MV-4-11 (cell line): ENCODE measurements at places on chromosomes 16 and 17.
A peak's percentile ranks its signal among the peaks of the same experiment; 100 is the strongest.

DNA sequence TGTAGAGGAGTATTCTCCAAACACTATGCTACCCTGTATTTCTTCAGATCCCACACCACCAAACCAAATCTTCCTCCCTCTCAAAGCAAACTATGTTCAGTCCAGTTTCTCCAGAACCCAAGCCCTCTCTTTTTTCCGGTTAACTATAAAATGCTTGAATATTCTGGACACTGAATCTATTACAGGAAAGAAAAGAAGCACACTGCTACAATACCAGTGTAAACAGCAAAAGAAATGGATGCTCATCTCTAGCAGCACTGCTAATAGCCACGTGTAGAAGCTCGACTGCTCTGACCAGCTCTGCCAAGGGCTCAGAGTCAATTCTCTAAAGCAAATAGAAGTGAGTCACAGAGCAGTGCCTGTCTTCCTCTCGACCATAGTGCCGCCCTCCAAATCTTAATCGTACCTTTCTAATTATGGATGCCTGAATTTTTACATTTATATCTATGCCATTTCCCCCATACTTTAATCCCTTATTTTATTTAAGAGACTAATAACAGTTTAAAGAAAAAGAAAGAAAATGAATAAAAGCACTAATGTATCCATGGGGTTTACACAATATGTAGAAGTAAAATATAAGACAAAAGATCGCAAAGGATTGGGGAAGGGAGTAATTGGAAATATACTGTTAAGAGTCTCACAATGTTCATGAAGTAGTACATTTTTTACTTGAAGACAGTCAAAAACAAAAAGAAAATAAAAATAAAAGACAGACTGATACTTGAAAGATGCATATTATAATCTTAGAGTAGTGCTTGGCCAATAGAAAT is 154.5 kb downstream of the PARN start:
- no peak for DNase-seq

DNA sequence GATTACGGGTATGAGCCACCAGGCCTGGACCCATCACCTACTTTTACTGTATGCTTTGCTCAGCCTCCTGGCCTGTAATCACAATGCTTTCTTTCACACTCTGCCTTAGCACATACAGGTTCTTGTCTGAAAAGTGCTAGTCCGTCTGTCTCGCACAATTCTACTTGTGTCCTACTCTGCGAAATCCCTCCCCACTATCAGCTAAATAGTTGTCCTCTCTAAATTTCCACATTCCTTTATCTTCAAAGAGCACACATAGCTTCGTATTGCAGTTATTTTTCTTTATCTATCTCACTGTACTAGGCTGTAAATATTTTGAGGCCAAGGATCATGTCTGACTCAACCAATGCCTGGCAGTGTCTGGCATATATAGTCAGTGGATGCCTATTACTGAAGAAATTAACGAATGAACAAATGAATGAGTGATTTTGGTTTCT is 38.5 kb upstream of the ETV4 start:
- no peak for DNase-seq

DNA sequence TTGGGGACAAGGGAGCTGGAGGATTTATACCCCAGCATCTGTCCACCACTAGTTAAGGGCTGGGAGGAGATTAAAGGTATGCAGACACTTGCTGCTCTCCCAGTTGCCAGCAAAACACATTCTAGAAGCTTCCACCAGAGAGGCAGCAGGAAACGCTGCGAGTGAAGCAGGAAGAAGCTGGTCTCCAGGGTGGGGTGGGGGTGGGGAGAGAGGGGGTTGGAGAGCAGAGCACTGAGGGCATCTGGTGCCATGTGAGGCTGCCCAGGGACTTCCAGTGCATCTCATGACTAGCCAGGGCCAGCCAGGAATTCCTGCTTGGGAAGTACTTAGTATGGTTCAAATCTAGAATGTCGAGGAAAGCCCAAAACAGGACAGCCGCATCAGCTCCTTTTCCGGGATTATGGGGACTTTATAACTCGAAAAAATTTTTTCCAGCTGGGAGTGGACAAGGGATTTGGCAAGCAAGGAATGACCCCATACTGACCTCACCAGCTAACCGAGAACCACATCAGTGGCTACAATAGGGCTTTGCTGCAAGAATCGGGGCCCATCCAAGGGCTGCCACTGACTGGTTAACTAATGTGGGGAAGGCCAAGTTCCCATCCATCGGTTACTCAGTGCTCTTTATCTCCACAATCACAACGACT is 26.2 kb upstream of the AXIN2 start:
- no peak for DNase-seq

DNA sequence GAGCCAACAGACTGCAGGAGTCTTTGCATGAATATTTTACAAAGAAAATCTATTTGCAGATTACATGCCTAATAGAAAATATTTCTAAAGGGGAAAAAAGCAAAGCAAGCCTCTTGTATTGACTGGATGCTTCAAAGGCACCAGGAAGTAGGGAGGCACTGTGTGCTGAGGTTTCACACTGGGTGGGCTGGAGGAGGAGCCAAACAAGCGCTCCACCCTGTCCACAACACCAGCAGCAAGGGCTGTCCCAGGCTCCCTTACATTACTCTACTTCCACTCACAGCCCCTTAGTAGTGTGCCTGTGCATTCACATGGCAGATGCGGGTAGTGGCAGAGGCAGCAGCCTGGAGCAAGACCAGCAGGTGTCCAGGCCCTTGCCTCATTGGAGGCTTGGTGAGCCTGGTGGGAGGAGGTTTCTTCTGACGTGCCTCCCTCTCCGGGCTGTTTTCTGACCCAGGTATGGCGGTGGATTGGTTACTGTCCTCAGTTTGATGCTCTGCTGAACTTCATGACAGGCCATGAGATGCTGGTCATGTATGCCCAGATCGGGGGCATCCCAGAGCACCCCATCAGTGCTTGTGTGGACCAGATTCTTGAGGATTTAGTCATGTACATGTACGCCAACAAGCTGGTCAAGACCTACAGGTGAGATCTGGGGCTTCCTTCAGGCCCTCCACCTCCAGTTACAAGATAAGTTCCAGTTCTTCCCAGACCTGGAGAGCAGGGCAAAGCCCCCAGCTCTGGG is 7.0 kb upstream of the CCNF start:
- DNase-seq, result no peak

DNA sequence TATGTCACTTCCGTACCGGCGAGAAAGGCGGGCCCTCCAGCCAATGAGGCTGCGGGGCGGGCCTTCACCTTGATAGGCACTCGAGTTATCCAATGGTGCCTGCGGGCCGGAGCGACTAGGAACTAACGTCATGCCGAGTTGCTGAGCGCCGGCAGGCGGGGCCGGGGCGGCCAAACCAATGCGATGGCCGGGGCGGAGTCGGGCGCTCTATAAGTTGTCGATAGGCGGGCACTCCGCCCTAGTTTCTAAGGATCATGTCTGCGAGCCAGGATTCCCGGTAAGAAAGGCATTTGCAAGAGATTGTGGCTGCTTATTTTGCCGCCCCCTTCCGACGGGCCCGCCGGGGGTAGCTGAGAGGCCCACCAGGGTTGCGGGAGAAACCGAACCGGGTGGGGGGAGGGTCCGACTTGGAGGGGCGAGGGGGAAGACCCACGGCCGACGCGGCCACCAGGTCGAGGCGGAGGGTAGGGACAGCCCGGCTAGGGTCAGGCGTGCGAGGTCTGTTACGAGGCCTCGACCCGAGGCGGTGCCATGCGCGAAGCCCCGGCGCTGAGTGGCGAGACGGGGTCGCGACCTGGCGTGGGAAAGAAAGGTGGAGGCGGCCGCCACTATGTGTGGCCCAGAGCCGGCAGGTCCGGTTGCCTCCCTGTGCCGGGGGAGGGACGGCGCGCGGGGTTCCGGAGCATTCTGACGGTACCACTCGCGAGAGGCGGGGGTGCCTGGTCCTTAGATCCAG is 6.7 kb upstream of the CD68 start:
- no peak for DNase-seq

- DNase-seq, result no peak
Measured at GRCh38 chr17:81400154-81400977, 5.1 kb downstream of the BAHCC1 start.

DNA sequence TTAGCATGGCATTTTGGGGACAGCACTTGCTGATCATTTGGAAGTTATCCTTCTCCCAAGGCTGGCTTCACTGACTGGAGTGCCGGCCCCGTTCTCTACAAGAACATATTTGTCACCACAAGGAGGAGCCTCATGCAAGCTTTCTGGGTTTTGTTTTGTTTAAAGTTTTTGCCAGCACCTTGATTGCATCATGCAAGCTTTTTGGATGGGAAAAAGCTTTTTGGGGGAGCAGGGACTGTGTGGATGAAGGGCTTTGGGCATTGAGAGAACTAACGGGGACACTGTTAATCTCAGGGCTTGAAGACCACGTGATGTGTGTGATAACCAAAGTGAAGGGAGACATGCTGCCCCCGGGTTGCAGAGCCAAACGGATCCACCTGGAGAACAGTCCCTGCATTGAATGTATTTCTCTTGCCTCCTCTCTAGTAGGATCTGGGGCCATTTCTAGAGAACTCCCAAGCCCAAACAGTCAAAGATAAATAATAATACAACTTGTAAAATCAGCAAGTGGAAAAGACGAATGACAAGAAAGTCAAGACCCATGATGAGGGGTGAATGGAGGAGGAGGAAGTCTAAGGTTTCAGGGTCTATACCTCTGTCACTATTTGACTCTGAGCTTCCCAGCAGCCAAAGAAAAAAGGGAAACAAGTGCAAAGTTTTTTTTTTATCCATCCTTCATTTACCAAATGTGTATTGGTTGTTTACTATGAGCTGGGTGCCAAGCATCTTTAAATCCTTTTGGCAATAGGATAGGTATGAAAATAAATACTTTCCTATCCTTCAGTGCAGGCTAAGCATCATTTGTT is 17.2 kb downstream of the TMEM114 start:
- DNase-seq, result peak; percentile 46

- DNase-seq, result no peak
Measured at GRCh38 chr17:45222014-45222288, 266 bp downstream of the FMNL1 start.

GRCh38 chr17:75827308-75828075 is 16.7 kb downstream of the UNC13D start:
- DNase-seq, result no peak

GRCh38 chr17:61073799-61074513 is 325.7 kb upstream of the TBX2 start:
- DNase-seq, result no peak

GRCh38 chr16:50213939-50214519 is 52.3 kb upstream of the ADCY7 start:
- DNase-seq, result peak; percentile 28

- no peak for DNase-seq
Measured at GRCh38 chr17:38539386-38539785, 66.4 kb downstream of the SRCIN1 start.

GRCh38 chr17:40452216-40452787 is 9.1 kb downstream of the IGFBP4 start:
- no peak for DNase-seq

GRCh38 chr16:61871837-61872777 is 164.1 kb downstream of the CDH8 start:
- DNase-seq, result no peak

DNA sequence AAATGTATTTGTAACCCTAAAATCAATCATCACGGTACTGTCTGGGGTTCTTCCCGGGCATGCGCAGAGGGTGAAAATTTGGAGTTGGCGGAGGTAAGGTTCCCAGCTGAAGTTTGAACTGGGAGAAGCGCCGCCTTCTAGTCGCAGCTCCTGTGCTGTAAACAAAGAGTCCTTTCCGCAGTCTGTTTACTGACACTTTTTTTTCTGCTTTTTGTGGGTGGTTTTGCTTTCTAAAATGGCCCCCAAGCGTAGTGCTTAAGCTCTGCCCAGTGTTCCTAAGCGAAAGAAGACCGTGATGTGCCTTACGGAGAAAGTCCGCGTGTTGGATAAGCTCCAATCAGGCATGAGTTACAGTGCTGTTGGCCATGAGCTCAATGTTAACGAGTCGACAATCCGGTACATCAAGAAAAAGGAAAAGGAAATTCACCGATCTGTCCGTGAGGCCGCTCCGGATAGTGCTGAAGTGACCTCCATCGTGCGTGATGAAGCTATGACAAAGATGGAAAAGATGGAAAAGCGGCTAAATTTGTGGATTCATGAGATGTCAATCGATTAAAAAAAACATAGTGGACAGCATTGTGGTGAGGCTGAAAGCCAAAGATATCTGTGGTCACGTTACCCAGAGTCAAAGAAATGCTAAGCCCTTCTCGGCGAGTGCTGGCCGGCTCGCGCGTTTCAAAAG is 570 bp upstream of the CFDP1 start:
- DNase-seq, result peak; percentile 81

DNA sequence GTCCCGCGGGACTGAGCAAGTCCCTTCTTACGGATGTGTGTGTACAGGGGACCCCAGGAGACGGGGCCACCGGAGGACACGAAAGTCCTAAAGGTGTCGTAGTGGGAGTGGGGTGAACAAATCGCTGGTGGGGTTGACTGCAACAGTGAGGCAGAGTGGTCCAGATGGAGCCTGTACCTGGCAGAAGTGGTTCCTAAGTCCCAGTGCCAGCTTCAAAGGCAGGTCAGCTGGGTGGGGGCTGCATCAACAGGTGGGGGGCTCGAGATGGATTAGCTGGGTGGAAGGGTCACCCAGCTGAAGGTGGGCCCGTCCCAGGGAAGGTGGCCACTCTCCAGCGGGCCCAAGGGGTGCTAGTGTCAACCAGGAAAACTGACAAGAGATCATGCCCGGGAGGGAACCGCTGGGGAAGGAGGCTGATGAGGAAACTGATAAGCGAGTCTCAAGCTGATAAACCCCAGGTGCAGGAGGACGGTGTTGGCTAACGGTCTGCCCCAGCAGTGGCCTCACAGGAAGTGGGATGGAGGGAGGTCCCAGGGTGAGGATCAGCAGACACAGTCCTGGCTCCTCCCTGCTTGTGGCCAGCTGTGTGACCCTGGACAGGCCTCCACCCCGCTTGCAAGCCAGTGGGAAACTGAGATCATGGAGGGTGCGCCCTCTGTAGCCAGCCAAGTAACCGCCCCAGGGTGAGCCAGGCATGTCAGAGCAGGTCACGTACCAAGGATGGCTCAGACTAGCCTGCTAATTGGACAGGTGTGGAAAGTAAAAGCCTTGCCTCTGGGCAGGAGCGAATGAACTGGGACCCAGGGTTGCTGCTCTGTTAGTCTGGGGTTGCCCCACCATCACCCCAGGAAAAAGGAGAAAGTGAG is 1.0 kb downstream of the ORAI3 start:
- DNase-seq, result peak; percentile 92
